IPS DF 6.9 (cell line): ENCODE measurements at places on chromosomes 5 and 9.
A peak's percentile ranks its signal among the peaks of the same experiment; 100 is the strongest.

DNA sequence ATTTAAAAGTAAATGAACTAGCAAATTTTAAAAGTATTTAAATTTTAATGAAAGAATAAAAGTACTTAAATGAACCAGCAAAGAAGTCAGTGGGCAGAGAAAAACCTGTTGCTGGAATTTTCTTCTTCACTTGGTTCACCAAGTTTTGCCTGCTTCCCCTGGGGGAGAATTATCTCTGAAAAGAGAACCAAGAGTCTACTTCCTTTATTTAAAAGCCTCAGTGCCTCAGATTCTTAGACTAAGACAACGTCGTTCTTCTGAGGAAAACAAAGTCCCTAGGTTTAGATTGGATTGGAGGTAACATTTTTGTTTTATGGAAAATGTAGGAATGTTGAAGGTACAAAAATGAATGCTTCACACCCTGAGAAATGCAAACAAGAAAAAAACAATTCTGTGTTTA lies 7.4 kb upstream of the KLF4 start:
- no peaks in the 10 kb centered on the region for H3K36me3 ChIP-seq
- H3K27me3 ChIP-seq, result peaks cover 1% of the 10 kb centered on the region; the same call in 1 of the 2 replicates
- DNase-seq, result no peak
- H3K27ac ChIP-seq, result no peak overlapping the region
- 0 out of 2 replicates have a peak, but pooled peaks cover 1% of the 10 kb centered on the region for H3K4me1 ChIP-seq
- no peak overlapping the region for H3K4me3 ChIP-seq

DNA sequence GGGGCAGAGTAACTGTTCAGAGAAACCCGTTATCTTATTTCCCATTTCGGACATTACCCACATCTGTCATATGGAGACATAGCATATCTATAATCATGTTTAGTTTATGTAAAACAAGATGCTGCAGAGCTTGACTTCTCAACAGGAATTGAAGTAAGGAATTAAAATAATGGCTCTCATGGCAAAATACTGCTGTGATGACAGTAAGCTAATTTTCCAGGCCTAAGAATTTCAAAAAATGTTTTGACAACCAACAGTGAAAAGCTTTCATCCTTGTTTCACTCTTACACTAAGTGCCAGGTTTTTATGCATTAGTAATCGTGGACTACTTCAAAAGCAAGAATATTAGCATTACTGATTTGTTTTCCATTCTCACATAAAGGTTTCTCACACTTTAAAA lies 518.2 kb downstream of the PTPRD start:
- no peaks in the 10 kb centered on the region for H3K4me1 ChIP-seq
- no peak overlapping the region for H3K27ac ChIP-seq
- DNase-seq, result no peak
- no peaks in the 10 kb centered on the region for H3K36me3 ChIP-seq
- no peaks in the 10 kb centered on the region for H3K27me3 ChIP-seq

DNA sequence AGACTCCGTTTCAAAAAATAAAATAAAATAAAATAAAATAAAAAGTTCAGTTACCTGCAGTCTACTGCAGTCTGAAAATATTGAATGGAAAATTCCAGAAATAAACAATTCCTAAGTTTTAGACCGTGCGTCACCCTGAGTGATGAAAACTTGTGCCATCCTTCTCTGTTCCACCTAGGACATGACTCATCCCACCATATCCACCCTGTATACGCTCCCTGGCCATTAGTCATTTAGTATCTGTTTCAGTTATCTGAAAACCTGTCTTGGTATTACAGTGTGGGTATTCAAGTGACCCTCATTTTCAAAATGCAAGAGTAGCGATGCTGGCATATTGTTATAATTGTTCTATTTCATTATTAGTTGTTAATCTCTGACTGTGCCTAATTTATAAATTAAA lies 51.8 kb upstream of the TEX48 start:
- no peak for DNase-seq
- H3K36me3 ChIP-seq, result no peaks in the 10 kb centered on the region
- no peaks in the 10 kb centered on the region for H3K4me1 ChIP-seq
- H3K27ac ChIP-seq, result no peak overlapping the region

GRCh38 chr5:6659941-6660684 lies 26.9 kb downstream of the SRD5A1 start:
- H3K27me3 ChIP-seq, result no peaks in the 10 kb centered on the region
- H3K36me3 ChIP-seq, result peaks cover 3% of the 10 kb centered on the region; the same call in 1 of the 2 replicates
- H3K27ac ChIP-seq, result no peak overlapping the region
- H3K4me3 ChIP-seq, result no peak overlapping the region; the same call in 1 of the 2 replicates
- H3K4me1 ChIP-seq, result no peaks in the 10 kb centered on the region
- no peak for DNase-seq

GRCh38 chr5:58759745-58760144 lies 176.9 kb downstream of the RAB3C start:
- H3K4me3 ChIP-seq, result no peak overlapping the region
- no peak overlapping the region for H3K27ac ChIP-seq
- H3K36me3 ChIP-seq, result no peaks in the 10 kb centered on the region
- H3K4me1 ChIP-seq, result no peaks in the 10 kb centered on the region
- H3K27me3 ChIP-seq, result no peaks in the 10 kb centered on the region

DNA sequence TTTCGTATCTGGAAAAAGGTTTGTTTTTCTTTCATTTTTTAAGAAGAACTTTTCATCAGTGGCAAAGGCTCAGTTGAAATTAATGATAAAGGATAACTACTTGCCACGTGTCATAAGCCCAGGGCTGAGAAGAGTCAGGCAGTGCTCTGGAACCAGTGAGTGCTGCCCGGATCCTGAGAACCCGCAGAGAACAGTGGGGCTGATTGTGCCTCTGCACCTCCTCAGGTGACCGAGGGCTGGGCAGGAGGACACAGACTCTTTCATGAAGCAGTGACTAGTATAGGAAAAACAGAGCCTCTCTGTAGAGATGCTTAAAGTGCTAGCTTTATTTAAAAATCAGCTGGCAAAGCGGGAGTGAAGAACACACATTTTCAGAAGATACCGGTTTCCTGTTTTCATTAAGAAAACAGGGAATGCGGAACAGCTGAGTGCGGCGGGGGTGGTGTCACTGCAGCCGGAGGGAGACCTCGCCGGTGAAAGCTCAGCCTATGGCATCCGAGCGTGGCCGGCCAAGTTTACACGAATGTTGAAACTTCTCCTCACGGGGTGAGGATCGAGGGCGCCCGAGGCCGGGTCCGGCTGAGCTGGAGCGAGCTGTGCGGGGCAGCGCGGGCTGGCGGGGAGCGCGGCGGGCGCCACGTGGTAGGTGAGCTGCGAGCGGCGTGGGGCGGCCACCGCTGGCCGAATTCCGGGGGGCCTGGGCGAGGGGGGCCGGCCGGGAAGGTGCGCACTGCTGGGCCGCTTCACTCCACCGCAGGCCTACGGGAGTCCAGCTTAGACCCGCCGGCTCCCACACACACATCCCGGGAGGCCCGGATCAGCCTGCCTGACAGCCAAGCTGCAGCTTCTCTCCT lies 134.7 kb upstream of the DMRT1 start:
- 0 out of 2 replicates have a peak, but pooled peaks cover 2% of the 10 kb centered on the region for H3K4me1 ChIP-seq
- H3K4me3 ChIP-seq, result peak overlapping the region; percentile 31; the same call in 1 of the 2 replicates
- no peak for DNase-seq
- no peak overlapping the region for H3K27ac ChIP-seq

DNA sequence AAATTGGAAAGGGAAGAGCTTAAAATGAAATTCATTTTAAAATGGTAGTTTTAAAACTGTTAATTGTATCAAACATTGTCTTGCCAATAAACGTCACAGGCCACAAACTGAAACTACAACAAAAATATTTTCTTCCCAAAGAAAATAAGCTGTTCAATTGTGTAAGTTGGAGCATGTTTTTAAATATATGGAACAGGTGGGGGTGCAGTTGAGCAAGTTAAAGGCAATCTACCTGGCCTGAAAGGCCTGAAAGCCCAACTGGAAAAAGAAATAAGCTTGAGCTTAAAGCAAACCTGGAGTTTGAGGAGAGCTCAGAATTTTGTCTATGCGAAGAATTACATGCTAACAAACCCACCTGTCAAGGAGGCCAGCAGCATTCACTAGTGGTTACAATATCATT lies 439.5 kb downstream of the ACTL7B start:
- H3K27me3 ChIP-seq, result no peaks in the 10 kb centered on the region
- H3K4me3 ChIP-seq, result no peak overlapping the region
- H3K36me3 ChIP-seq, result no peaks in the 10 kb centered on the region
- no peak overlapping the region for H3K27ac ChIP-seq
- H3K4me1 ChIP-seq, result no peaks in the 10 kb centered on the region
- DNase-seq, result no peak

GRCh38 chr9:68706363-68707201 lies 1.5 kb downstream of the PIP5K1B start:
- no peaks in the 10 kb centered on the region for H3K4me1 ChIP-seq
- no peak for DNase-seq
- peak overlapping the region; percentile 75; the same call in 1 of the 2 replicates for H3K4me3 ChIP-seq

GRCh38 chr9:124450931-124451661 lies 845 bp downstream of the ADGRD2 start:
- no peaks in the 10 kb centered on the region for H3K36me3 ChIP-seq
- no peak overlapping the region for H3K27ac ChIP-seq
- H3K4me3 ChIP-seq, result peak overlapping the region; percentile 31; the same call in 1 of the 2 replicates
- peaks cover 9% of the 10 kb centered on the region; the same call in 1 of the 2 replicates for H3K27me3 ChIP-seq

DNA sequence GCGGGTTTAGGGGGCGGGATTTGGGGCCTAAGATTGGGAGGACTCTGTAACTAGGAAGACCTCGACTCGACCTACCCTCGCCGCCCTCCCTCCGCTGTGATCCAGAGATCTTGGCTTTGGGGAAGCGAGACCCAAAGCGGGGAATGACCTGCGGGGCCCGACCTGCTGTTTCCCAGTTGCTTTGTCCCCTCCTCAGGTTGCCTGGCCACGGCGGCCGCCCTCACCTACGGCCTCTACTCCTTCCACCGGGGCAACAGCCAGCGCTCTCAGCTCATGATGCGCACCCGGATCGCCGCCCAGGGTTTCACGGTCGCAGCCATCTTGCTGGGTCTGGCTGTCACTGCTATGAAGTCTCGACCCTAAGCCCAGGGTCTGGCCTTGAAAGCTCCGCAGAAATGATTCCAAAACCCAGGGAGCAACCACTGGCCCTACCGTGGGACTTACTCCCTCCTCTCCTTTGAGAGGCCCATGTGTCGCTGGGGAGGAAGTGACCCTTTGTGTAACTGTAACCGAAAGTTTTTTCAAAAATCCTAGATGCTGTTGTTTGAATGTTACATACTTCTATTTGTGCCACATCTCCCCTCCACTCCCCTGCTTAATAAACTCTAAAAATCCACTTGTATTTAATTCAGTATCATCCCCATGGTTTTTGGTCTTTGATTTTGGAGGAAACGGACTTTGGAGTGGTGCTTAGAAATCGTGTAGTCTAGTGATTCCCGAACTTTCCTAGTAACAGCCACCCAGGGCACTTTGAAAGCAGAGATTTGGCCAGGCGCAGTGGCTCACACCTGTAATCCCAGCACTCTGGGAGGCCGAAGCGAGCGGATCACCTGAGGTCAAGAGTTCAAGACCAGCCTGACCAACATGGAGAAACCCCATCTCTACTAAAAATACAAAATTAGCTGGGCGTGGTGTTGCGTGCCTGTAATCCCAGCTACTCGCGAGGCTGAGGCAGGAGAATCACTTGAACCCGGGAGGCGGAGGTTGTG lies 878 bp downstream of the HIGD2A start:
- no peaks in the 10 kb centered on the region for H3K4me1 ChIP-seq
- DNase-seq, result no peak
- H3K27ac ChIP-seq, result no peak overlapping the region
- peak overlapping the region; percentile 78 for H3K4me3 ChIP-seq
- H3K36me3 ChIP-seq, result peaks cover 10% of the 10 kb centered on the region; the same call in 1 of the 2 replicates
- no peaks in the 10 kb centered on the region for H3K27me3 ChIP-seq

GRCh38 chr5:24397601-24398000 lies 247.2 kb downstream of the CDH10 start:
- H3K27me3 ChIP-seq, result no peaks in the 10 kb centered on the region
- DNase-seq, result no peak
- no peak overlapping the region for H3K4me3 ChIP-seq

- no peak overlapping the region for H3K4me3 ChIP-seq
- no peak for DNase-seq
- no peak overlapping the region for H3K27ac ChIP-seq
- H3K36me3 ChIP-seq, result no peaks in the 10 kb centered on the region
These were observed 70.0 kb upstream of the GFPT2 start for GRCh38 chr5:180423133-180423532.

DNA sequence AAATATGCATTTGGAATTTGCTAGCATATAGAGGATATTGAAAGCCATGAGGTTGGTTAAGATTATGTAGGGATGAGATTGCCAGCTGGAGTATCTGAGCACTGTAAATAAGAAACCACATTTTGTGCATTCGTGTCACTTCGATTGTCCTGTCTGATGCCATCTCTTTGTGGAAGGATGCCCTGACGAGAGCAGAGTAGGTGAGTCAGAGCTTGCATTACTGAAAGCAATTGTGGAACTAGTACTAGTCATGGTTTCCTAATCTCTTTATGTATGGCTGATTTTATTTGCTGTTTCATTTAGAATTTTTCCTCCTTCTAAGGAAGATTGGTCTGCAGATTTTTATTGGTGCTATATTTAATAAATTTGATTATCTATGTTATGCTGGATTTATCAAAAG lies 14.5 kb upstream of the TAS2R1 start:
- no peak overlapping the region for H3K4me3 ChIP-seq
- H3K4me1 ChIP-seq, result no peaks in the 10 kb centered on the region
- H3K36me3 ChIP-seq, result no peaks in the 10 kb centered on the region
- H3K27ac ChIP-seq, result no peak overlapping the region
- no peaks in the 10 kb centered on the region for H3K27me3 ChIP-seq

GRCh38 chr9:134491856-134492255 lies 149.7 kb upstream of the COL5A1 start:
- H3K4me1 ChIP-seq, result 0 out of 2 replicates have a peak, but pooled peaks cover 2% of the 10 kb centered on the region
- no peak for DNase-seq
- no peak overlapping the region for H3K4me3 ChIP-seq
- no peaks in the 10 kb centered on the region for H3K36me3 ChIP-seq

DNA sequence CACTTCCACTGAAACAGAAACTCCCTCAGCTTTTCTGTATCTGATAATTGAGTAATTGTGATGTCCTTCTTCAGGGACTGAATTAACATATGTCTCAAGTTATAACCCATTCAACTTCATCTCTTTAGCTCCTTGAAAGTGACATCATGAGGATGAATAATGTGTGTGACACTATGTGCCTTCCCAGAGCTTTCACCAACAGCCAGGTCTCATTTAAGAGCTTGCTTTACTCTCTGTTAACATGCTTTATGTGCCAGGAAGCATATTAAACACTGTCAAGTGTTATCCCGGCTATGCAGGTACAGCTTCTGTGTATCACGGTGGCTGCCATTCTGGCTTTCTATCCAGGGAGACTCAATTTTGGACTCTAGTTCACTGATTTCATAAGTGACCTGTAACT lies 799.9 kb downstream of the CDH12 start:
- no peak overlapping the region for H3K4me3 ChIP-seq
- no peak overlapping the region for H3K27ac ChIP-seq
- no peaks in the 10 kb centered on the region for H3K4me1 ChIP-seq
- no peak for DNase-seq

GRCh38 chr5:176884571-176884890 lies 14.6 kb downstream of the HK3 start:
- no peak overlapping the region for H3K4me3 ChIP-seq
- H3K27me3 ChIP-seq, result no peaks in the 10 kb centered on the region
- no peaks in the 10 kb centered on the region; the same call in 1 of the 2 replicates for H3K4me1 ChIP-seq
- no peak overlapping the region for H3K27ac ChIP-seq
- no peaks in the 10 kb centered on the region for H3K36me3 ChIP-seq

DNA sequence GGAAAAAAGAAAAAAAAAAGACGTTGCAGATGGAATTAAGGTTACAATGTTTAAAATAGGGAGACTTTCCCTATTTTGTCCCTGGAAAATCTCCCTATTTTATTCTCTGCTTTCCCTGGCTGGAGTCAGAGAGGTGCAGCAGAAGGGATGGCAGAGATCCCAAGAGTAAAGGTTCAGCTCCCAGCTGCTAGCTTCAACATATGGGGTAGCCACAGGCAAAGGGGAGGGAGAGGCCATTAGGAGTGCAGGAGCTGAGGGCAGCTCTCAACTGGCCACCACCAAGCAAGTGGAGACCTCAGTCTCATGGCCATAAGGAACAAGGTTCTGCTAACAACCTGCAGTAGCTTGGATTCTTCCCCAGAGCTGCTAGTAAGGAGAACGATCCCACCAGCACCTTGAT lies 367.0 kb upstream of the DAP start:
- DNase-seq, result no peak
- H3K4me3 ChIP-seq, result no peak overlapping the region
- no peaks in the 10 kb centered on the region for H3K27me3 ChIP-seq
